ENCODE measurements at places on chromosomes 5 and 9.

DNA sequence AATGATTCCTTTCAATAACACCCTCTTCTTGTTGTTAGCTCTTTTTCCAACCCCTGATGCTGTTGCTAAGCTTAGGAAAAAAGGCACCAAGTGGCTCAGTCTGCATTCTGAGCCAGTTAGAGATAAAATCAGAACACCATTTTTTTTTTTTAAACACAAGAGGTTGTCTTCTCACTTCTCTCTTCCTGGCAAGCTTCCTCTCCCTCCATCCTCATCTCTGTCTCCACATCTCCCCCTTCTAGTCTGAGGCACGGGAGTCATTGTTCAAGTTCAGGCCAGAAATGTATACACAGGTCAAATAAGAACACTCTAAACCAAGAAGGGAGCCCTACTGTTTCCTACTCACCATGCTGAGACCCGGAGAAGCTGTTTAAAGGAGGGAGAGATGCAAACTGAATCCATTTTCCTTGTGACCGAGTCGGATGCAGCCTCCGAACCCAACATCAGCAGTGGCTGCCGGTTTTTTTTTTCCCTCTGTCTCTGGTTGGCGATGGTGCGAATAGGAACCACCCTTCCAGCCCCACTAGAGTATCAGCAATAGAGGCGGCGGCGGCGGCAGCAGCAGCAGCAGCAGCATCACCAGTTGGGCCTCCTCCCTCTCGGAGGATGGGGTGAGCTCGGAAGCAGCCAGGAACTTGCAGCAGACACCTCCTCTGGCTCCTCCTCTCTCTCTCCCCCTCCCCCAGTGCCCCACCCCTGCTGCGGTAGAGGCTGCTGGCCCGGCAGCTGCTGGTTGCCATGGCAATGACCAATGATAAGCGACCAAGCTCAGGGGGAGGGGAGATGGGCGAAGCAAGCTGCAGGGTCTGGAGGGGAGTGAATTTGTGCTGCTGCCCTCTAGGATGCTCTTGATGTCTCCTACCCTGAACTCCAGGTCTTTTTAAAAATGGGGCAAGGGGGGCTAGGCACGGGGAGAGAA, at the start of gene JAKMIP2:
Gene JAKMIP2, minus strand, starts transcription at position 619 of the 919 bp plus-strand sequence. CDS start 110,922 bp downstream, outside the sequence.
- peak; percentile 15 for DNase-seq

GRCh38 chr9:100449420-100449819, 22.5 kb downstream of the MSANTD3 start:
- no peak for DNase-seq

DNA sequence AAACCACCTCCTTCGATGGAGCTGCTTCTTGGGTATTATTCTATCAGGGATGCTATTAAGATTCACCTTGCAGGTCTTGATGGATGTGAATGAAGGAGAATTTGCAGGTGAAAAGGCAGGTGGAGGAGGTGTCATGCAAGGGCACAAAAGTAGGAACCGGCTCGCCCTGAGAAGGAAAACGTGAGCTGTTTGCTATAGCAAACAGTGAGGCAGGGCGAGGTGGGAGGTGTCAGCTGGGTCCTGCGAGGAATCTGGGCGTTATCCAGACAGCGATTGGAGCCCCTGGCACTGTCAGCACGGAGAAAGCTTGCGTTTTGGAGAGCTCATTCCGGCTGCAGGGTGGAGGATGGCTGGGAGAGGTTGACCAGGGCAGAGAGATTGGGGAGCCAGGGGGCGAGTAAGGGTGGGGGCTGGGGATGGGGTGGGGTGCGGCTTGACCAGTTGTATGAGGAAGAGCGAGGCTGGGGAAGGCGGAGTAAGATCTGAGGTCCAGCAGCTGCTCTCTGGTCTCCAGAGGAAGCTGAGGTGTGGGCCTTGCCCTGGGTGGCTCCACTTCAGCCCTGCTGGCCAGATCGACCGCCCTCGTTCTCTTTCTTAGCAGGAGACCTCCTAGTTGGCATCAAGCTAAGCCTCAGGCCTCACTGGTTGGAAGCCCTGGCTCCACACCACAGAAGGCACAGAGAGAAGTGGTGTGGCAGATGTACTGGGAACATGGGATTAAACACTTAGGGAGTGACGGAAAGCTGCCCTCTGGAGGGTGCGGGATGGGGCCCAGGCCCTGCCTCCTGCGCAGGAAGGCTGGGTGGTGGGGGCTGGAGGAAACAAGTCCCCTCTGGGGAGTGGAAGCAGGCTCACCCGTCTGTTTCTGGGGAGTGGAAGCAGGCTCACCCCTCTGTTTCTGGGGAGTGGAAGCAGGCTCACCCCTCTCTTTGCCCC, 54.7 kb upstream of the NEURL1B start:
- DNase-seq = no peak

- DNase-seq = no peak
These were observed 24.1 kb upstream of the SLC25A48 start for GRCh38 chr5:135810188-135810943.

- no peak for DNase-seq
These were observed 437.8 kb downstream of the ARHGEF28 start for GRCh38 chr5:74063821-74064220.

DNA sequence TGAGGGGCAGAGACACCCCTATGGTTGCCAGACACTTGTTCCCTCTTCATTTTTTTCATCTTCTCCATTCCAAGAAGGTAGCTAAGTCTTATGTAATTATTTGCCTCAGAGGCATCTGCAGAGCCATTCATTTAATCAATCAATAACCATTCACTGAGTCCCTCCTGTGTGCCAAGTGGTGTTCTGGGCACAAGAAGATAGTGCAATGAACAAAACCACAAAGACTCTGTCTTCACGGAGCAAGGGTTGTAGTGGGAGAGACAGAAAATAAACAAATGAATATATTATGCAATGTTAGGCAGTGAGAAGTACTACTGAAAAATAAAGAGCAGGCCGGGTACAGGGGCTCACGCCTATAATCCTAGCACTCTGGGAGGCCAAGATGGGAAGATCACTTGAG, 41.4 kb upstream of the CTNNA1 start:
- DNase-seq = no peak

DNA sequence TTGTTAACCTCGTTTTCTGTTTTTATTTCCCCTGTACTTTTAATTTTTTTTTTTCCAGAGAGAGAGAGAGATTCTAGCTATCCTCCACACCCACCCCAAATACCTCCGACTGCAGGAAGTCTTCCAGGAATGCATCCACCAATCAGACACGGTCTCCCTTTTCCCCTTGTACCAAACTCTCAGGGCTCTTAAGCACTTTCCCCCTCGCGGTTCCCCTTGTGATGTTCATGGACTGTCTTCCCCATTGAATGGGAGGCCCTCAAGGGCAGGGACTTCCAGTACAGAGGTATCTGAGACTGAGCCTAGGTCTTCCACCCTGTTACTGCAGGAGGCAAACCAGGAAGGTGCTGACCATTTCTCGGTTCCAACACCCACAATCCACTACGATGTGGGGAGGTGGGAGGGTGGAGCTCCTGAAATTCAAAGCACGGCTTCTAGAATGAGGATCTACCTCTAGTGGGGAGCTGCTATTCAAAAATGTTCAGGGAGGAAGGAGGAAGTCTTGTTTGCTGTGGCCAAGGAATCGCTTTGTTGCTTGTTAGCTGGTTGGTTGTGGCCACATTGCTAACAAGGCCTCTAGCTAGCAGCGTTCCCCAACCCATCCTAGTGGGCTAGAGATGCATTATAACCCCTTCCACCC, 37.5 kb upstream of the PTGS1 start:
- DNase-seq = no peak

GRCh38 chr5:76175051-76175666, 92.0 kb downstream of the SV2C start:
- peak; percentile 25 for DNase-seq

DNA sequence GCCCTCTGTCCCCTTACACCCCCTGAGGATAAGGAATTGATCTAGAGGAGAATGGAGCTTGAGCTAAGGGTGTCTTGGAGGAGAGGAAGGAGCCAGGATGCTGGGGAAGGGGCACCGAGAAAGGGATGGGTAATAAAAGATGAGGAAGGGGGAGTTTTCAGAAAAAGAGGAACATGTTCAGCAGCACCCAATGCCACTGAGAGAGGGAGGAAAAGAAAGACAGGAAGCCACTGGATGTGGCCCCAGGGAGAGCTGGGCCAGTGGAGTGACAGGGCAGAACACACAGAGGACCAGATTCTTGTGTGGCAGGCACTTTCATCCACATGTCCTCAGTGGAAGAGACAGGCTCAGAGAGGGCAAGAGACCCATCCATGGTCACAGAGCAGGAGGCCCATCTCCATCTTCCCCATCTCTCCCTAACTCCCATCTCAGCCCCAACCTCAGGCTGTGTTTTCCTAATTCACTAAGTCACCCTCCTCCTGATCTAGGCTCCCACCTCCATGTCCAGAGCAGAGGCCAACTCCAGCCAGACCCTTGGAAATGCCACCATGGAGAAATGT, 7.2 kb downstream of the PFN3 start:
- no peak for DNase-seq

DNA sequence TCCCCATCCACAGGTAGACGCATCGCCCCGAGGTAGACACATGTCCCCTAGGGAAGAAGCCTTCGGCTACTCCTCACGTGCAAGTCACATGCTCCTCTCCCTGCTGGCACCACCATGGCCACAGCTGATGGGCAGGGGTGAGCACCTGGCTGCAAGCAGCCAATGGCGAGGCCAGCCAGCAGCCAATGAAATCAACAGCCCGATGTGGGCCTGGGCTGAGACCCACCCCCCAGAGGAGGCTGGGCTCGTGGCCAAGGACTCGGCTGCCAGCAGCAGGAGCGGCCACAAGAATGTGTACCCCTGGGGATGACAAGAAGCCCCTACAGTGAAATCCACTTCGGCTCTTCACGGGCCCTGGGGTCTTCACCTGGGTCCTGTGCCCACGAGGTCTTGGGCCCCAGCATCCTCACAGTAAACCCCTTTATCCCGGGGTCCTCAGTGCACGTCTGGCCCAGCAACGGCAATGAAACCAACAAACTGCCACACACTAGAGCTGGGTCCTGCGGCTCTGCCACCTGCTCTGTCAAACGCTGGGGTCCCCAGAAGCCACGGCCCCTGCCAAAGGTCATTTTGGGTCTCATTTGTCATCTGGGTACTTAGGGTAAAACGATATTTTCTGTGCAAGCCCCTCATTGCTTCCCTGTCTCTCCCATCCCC, 22.1 kb upstream of the PTGES start:
- no peak for DNase-seq

DNA sequence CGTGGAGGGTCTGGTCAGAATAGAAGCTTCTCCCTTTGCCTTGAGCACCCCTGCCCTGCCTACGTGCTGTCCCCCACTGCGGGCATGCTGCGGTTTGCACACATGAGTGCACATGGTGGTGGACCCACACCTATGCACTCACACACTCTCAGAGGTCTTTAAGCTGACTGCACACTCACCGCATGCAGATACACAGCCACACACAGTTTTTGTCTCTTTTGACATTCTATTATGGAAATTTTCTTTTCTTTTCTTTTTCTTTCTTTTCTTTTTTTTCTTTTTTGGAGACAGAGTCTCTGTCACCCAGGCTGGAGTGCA, 584 bp upstream of the ARID3C start:
- DNase-seq = no peak

DNA sequence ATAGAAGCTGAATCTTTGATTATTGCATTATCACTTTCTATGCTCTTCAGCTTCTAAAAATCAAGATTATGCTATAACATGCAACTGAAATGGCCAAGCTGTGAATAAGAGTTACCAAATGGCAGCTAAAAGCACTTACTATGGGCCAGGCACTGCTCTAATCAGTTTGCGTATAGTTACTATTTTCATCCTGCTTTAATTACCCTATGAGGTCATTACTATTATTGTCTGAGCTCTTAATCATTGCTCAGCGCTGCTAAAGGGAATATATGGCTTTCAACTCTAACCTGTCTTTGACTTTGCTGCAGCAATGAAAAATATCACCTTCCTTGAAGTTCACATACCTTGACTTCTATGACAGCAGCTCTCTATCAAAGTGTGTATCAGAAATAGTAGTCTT, 210.8 kb downstream of the TRPM3 start:
- no peak for DNase-seq

GRCh38 chr5:168318240-168318639, 26.8 kb downstream of the WWC1 start:
- peak; percentile 19 for DNase-seq

GRCh38 chr9:134677743-134678142, 36.1 kb downstream of the COL5A1 start:
- DNase-seq = no peak
